Panc1 (cell line): ENCODE measurements at places on chromosomes 4 and X.

DNA sequence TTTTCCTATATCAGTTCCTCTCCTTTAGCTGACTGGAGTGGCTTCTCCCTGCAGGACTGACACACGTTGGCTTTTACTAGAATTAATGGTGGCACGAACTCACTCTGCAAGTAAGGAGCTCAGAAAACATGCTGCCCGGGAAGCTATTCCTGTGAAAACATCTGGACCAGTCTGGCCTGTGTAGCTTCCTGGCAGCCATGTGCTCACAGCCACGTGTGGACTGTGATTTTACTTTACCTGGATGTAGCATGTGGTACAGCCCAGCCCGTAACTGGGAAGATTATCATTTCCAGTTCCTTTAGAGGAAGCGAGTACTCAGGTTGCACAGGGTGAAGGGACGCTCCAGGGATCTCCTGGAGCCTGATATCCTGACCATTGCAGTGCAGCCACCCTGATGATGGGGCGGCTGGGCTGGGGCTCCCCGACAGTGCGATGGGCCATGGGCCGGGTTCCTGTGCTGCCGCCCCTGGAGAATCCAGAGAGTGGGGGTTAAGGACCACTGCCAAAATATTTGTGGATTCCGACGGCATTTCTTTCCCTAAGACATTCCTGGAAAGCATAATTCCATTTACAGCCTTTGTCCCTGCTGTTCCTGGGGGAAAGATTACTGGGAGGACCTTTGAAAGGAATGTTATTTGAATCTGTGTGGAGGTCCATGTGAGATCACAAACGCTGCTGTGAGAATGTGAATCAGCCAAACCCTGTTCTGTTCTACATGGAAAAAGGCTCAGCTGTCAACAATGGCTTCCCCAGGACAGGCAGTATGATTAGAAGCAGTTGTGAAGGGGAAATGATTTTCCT, 35.0 kb downstream of the PROM1 start:
- H3K4me3 ChIP-seq: no peak overlapping the region
- H3K27me3 ChIP-seq: no peaks in the 10 kb centered on the region

- no peaks in the 10 kb centered on the region for H3K36me3 ChIP-seq
- H3K27ac ChIP-seq: no peak overlapping the region
- no peak overlapping the region for H3K4me3 ChIP-seq
- no peaks in the 10 kb centered on the region for H3K4me1 ChIP-seq
These were observed 110.0 kb downstream of the PPARGC1A start for GRCh38 chr4:23779839-23780238.

GRCh38 chr4:142211444-142211843, 575.1 kb downstream of the IL15 start:
- no peaks in the 10 kb centered on the region for H3K4me1 ChIP-seq
- no peaks in the 10 kb centered on the region for H3K36me3 ChIP-seq
- H3K27ac ChIP-seq: no peak overlapping the region
- no peak overlapping the region for H3K4me3 ChIP-seq
- no peaks in the 10 kb centered on the region for H3K27me3 ChIP-seq
- DNase-seq: no peak

DNA sequence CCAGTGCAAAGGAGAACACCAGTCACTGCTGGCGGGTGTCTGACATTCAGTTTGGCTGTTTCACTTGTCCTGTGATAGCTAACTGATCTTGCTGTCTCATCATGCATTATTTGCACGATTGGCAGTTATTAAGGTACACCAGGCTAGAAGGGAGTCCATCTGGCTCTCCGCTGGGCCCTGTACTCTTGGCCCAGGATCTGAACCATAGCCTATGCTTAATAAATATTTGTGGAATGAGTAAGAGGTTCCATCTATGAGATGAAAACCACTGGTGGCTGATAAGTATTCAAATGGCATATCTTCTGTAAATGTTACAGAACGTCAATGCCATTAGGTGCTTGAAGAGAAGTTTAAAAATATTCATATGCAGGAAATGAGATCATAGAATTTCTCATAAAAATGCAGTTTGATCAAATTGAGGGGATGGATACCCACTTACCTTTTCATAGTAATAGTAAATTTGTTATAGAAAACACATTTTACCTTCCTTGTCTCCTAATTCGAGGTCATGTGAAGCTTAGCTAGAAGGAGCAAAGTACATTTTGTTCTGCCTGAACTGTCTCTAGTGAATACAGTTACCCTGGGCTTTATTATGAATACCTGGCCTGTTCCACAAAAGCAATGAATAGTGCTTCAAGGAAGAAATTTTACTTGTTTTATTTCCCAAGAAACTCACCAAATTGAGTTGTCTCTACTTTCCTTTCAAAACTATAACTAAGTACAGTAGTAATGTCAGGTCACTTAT, 213.5 kb downstream of the CBR4 start:
- no peaks in the 10 kb centered on the region for H3K27me3 ChIP-seq
- H3K27ac ChIP-seq: no peak overlapping the region
- no peak overlapping the region for H3K4me3 ChIP-seq
- no peak for DNase-seq
- no peaks in the 10 kb centered on the region for H3K4me1 ChIP-seq

- no peaks in the 10 kb centered on the region for H3K36me3 ChIP-seq
- H3K27ac ChIP-seq: no peak overlapping the region
- DNase-seq: no peak
- no peaks in the 10 kb centered on the region for H3K27me3 ChIP-seq
These were observed 719.0 kb upstream of the FRG1 start for GRCh38 chr4:189221691-189222090.

GRCh38 chr4:125736057-125736456, 421.3 kb downstream of the FAT4 start:
- H3K27me3 ChIP-seq: no peaks in the 10 kb centered on the region
- peak overlapping the region; percentile 72; the same call in 1 of the 2 replicates for H3K27ac ChIP-seq
- peaks cover 11% of the 10 kb centered on the region for H3K4me1 ChIP-seq
- no peak for DNase-seq
- H3K4me3 ChIP-seq: no peak overlapping the region

DNA sequence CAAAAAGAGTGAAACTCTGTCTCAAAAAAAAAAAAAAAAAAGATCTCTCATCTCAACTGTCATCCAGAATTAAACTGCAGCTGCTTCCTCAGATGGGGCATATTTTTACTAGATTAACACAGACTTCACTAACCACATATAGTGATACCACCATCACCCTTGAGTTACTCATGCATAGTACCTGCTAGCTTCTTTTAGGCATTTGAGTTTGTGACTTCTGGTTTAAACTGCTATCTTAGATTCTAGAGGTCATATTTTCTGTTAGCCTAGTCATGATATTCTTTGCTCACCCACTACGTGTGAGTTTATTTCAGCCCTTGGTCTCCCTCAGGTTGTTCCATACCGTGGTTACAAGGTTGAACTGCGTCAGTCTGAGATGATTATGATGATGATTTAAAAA, 154.9 kb upstream of the BMP3 start:
- DNase-seq: no peak
- H3K36me3 ChIP-seq: no peaks in the 10 kb centered on the region
- no peaks in the 10 kb centered on the region for H3K4me1 ChIP-seq
- H3K27me3 ChIP-seq: no peaks in the 10 kb centered on the region
- H3K4me3 ChIP-seq: no peak overlapping the region
- H3K27ac ChIP-seq: no peak overlapping the region

DNA sequence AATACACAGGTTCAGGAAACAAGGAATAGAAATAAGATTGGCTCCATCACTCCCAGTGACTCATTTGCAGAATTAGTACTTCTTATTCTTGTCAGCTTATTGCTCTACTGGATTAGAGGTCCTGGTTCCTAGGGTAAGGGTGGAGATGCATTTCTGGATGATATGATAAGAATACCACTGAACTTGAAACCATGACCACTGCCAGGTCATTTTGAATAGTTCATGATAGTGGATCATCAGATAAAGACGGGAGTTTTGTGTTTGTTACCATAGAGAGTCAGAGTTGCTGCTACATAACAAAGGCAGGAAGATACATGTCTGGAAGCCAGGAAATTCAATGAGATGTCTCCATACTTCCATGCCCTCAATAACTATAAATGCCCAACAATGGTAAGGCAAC, 109.2 kb upstream of the FAT1 start:
- H3K27ac ChIP-seq: no peak overlapping the region
- H3K4me3 ChIP-seq: no peak overlapping the region
- H3K4me1 ChIP-seq: no peaks in the 10 kb centered on the region
- H3K36me3 ChIP-seq: no peaks in the 10 kb centered on the region
- no peaks in the 10 kb centered on the region for H3K27me3 ChIP-seq

GRCh38 chr4:98627531-98628257, 30.7 kb downstream of the TSPAN5 start:
- H3K27ac ChIP-seq: peak overlapping the region; percentile 82
- no peak overlapping the region for H3K4me3 ChIP-seq
- DNase-seq: no peak
- H3K27me3 ChIP-seq: no peaks in the 10 kb centered on the region

DNA sequence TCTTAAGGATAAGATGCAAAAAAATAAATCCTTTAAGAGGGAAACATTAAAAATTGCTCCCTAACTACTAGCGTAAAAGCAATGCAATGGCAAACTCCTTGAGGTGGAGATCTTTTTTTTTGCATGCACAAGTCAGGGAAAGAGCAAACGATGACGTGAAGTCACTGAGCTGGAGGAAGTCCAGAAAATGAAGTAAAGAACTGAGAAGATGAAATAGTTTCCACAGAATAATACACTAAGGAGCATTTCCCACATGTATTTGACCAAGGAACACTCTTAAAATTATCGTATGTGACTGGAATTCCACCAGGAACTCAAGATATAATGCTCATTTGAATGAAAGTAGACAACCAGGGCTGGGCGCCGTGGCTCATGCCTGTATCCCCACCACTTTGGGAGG, 21.0 kb upstream of the DOCK11 start:
- H3K36me3 ChIP-seq: no peaks in the 10 kb centered on the region
- no peak overlapping the region for H3K27ac ChIP-seq
- DNase-seq: no peak
- H3K4me3 ChIP-seq: no peak overlapping the region
- no peaks in the 10 kb centered on the region for H3K4me1 ChIP-seq
- no peaks in the 10 kb centered on the region for H3K27me3 ChIP-seq

GRCh38 chrX:46647251-46647650, 73.7 kb downstream of the CHST7 start:
- H3K4me1 ChIP-seq: no peaks in the 10 kb centered on the region
- no peaks in the 10 kb centered on the region for H3K27me3 ChIP-seq
- no peak for DNase-seq

GRCh38 chrX:97490656-97491055, 606.9 kb downstream of the RPA4 start:
- DNase-seq: no peak
- H3K4me3 ChIP-seq: no peak overlapping the region
- H3K4me1 ChIP-seq: no peaks in the 10 kb centered on the region
- no peaks in the 10 kb centered on the region for H3K27me3 ChIP-seq
- H3K36me3 ChIP-seq: no peaks in the 10 kb centered on the region; the same call in 1 of the 2 replicates

DNA sequence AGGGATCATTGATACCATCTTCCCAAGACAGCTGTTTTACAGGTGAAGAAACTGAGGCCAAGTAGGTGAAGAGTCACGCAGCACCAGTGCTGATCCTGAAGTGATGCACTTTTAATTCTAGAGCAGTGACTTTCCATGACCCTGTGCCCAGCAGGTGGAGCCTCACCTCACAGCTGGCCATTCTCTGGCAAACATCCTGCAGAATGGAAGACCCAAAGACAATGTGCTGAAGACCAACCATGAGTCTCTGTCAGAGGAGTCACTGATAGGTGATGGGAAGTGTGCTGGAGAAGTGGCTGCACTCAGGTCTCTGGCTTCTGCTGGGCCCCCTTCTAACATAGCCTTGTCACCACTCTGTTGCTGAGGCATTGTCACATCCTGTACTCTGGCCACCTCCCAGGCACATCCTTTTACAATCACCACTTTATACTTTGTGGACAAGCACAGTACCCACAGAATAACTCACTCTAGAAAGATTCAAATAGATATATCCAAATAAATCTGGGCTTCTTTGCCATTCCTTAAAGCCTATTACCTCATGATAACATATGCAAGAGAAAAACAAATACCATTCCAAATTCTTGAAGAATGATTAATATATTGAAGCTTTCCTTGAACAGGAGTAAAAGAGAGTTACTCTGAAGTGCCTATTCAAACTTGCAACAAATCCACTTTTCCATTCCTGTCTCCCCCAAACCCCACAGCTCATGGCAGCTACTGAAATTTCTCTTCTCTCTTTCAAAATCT, 64.1 kb upstream of the SCOC start:
- H3K27me3 ChIP-seq: no peaks in the 10 kb centered on the region
- H3K27ac ChIP-seq: no peak overlapping the region
- H3K36me3 ChIP-seq: no peaks in the 10 kb centered on the region
- no peak overlapping the region for H3K4me3 ChIP-seq
- H3K4me1 ChIP-seq: no peaks in the 10 kb centered on the region
- no peak for DNase-seq

- no peak overlapping the region for H3K4me3 ChIP-seq
- H3K27me3 ChIP-seq: no peaks in the 10 kb centered on the region
- no peak for DNase-seq
These were observed 29.0 kb downstream of the SGMS2 start for GRCh38 chr4:107853444-107854355.

DNA sequence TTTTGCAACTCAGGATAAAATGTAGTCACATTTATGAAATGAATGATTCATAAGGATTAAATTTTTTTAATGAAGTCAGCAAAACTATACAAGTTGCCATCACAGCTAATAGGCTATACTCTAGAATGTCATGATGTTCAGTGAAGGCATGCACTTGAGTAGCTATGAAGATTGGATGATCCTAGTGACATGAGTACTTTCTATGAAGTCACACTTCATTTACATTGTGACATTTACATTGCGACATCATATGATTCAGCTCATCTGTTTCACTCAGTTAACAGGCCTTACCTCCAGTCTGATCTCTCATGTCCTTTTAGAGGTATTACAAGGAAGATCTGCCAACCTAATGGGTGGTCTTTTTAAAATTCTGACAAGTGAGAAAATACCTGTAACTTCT, 82.7 kb upstream of the FGF13 start:
- no peaks in the 10 kb centered on the region for H3K27me3 ChIP-seq
- no peak overlapping the region for H3K27ac ChIP-seq
- no peaks in the 10 kb centered on the region for H3K36me3 ChIP-seq
- H3K4me3 ChIP-seq: no peak overlapping the region
- DNase-seq: no peak

DNA sequence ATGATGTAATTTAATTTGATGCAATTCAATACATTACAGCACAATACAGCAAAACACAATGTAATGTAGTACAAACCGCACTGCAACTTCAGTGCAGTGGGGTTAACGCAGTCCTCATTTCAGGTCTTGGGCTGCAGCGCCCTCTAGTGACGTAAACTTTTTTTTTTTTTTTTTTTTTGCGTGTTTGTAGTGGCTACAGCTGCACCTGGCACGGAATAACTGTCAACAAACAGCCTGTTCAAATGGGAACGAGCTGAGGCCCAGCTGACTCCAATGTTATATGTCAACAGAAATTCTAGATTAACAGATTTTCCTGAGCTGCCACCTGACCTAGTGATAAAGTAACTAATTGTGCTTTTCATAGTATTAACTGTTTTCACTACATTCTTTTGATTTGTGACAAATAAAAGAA, 33.5 kb upstream of the RASSF6 start:
- H3K27me3 ChIP-seq: no peaks in the 10 kb centered on the region
- no peak overlapping the region for H3K4me3 ChIP-seq
- no peaks in the 10 kb centered on the region; the same call in 1 of the 2 replicates for H3K36me3 ChIP-seq
- peaks cover 2% of the 10 kb centered on the region; the same call in 1 of the 2 replicates for H3K4me1 ChIP-seq
